Effector CD4-positive, alpha-beta T cell (primary cell): ENCODE measurements at places on chromosomes 1 and 21.

GRCh38 chr1:211183747-211184313 lies 49.9 kb upstream of the KCNH1 start:
- no peak for DNase-seq

- DNase-seq = no peak
Observed at GRCh38 chr1:81836007-81836626, 35.4 kb downstream of the ADGRL2 start.

DNA sequence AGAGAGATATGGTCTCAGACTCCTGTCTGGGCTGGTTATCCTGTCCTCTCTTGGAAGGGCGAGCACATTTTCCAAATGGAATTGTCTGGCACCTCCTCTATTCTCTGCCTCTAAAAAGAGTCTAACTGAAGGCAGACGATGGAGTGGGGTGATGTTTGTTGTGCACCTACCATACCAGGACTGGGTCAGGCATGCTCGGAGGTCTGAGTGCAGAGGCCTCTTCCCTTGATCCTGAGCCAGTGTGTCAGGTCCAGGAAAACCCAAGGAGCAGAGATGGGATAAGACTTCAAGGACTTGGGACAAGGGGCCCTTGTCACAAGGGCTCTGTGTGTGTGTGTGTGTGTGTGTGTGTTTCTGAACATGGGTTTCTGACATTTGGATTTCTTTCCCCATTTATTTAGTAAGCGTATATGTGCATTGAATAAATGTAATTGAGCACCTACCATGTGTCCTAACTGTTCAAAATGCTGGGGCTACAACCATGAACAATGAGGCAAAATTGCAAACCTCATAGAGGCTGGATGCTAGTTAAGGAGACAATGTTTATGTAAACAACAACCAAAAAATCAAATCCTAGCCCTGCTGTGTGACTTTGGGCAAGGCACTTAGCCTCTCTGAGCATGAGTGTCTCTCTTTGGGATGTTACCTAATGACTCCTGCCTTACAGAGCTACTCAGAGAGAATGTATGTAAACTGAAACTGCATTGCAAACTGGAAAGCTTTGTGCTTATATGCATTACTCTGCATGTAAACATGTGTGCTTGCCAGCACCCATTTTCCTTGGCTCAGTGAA lies 276.3 kb downstream of the FOXD2 start:
- DNase-seq = no peak

- no peak for DNase-seq
Observed at GRCh38 chr1:62407398-62408009, 29.3 kb upstream of the USP1 start.
